Activated T-cell treated with anti-CD3 and anti-CD28 coated beads, Interleukin-2, amount 50 U/mL, for 72 hours (primary cell): ENCODE measurements at places on chromosomes 7 and 10.

DNA sequence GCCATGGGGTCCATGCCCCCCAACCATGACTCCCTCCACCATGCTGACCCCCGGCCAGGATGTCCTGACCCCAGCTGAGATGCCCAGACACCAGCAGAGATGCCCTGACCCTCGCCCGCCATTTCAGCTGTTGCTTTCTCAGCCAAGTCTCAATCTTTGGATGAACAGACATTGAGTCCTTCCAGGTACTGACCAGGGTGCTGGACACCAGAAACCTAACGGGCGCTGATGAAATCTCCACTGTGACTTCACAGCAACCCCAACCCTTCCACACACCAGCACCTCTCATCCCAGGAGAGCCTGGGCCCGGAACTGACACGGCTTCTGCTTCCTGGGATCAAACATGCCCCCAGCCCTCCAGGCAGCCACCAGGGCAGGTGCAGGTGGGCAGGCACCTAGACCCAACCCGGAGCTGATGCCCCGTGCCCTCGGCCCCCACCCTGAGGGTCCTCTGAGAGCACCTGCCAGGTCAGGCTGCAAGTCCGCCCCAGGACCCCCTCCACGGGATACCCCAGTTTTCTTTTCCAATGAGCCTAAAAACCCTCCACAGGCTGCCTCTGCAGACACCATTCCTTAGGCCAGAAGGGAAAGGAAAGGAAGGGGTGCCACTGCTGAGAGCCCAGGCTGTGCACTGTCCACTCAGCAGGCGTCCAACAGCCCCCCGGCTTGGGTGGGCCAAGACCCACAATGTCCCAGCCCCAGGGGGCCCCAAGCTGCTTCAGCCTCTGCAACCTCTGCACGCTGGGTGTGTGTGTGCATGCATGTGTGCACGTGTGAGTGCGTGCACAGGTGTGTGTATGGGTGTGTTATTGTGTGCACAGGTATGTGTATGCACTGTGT is 43.4 kb upstream of the PDGFA start:
- DNase-seq, result no peak

GRCh38 chr10:38174336-38174735 is 80.2 kb downstream of the ZNF37A start:
- no peak for DNase-seq

- no peak for DNase-seq
Measured at GRCh38 chr10:86644794-86645445, 9.4 kb upstream of the OPN4 start.

GRCh38 chr10:75761289-75761688 is 329.9 kb downstream of the LRMDA start:
- DNase-seq, result no peak

- DNase-seq, result no peak
Measured at GRCh38 chr7:105127179-105127578, 113.2 kb downstream of the KMT2E start.

DNA sequence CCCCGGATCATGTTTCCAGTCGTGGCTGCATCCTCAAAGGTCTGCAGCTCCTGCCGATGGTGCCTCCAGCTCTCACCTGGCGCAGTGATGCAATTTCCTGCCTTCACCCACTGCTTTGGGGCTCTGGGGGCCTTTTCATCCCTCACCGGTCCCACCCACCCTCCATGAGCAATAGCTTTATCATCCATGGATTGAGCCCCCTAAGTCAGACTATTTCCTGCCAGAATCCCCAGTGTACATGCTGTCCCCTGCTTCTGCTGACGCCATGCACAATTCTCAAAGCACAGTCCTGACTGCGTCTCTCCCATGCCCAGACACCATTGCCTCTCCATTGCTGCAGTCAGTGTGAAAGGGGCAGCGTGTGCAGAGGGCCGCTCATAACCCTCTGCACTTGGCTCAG is 49.7 kb downstream of the FAM241B start:
- DNase-seq, result no peak

DNA sequence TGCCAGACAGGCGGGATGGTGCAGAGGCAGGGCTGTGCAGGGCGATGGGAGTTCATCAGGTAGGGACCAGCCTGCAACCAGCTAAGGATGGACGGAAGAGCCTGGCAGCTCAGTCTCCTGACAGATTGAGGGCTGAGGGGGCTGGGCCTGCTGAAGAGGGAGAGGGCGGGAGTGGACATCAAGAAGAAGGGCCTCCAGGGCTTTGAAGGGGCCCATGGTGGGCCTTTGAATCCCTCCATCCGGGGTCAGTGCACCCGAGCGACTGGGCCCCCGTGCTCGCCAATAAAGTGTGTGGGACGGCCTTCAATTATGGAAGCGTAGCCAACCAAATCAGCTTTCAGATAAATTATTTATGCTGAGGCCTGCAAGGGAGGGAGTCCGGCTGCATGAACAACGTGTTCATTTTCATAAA is 431.2 kb downstream of the RPS24 start:
- DNase-seq, result no peak

DNA sequence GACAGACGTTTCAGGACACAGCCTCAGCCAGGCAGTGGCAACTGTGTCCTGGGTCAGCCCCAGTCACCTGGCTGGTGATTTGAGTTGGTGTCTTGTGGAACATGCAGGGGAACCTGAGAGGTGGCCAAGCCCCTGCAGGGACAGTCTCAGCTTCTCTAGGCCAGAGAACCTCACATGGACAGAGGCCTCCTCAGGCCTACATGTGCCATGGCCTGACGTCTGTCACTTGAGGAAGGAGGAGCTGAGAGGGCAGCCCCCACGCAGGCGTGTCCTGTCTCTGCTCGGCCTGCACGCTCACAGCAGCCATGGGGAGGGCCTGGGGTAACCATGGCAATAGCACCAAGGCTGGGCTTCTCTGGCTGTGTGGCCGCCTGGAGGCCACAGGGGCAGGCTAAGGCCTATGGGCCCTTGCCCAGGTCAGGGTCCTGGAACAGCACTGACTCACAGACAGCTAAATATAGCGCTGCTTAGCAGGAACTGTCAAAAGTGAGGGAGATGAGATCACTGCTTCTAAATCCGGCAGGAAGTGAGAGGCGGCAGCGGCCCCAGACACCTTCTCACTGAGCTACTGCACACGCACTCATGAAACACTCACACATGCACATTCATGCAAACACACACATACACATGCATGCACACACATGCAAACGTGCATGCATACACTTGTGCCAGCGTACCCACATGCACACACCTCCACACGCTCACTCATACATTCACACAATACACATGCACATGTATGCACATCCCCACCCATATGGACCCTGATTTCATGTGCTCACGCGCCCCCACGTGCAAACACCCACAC is 57.0 kb downstream of the YKT6 start:
- DNase-seq, result peak; percentile 81

DNA sequence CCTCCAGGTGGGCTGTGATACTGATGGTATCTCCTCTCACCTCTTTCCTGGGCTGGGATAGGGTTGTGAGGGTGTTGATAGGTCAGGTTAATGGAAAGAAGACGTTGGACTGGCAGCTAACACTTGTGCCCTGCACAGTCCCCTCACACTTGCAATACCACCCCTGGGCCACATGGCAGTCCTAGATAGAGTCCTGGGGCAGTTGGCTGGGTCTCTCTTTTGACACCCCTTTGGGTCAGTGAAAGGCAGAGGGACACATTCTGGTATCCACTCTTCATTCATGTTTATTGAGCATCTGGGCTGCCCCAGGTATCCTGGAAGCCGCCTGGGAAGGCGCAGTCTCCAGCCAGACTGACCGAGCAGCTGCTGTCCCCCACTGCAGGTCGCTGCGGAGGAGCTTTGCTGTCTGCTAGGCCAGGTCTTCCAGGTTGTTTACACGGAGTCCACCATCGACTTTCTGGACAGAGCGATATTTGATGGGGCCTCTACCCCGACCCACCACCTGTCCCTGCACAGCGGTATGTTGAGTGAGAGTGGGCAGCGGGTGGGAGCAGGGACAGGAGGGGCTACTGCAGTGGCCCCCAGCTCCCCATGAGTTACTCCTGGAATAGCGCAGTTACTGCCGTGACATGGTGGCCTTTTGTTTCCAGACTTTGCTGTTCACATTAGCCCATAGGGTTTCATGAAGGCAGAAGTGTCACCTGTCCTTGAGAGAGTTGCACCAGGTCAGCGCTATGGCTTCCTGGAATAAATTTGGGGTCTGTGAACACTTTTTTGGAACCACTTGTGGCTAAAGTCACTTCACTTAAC is 19.1 kb downstream of the NACAD start:
- DNase-seq, result no peak

DNA sequence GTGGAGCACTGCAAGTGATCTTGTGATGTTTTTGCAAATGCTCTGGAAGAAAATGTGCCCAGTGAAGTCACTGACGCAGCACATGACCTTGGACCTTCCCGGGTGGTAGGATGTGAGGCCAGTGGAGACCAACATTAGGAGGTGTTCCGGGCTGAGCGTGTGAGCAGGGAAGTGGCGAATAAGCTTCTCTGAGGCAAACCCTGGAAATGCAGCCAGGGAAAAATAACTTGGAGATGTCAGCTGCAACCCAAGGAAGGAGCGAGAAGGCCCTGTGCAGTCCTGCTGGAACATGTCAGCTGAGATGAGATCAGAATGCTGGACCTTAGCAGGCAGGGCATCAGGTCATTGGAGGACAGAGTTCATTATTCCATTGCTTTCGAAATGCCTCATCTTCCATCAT is 18.6 kb upstream of the SDK1 start:
- DNase-seq, result no peak

DNA sequence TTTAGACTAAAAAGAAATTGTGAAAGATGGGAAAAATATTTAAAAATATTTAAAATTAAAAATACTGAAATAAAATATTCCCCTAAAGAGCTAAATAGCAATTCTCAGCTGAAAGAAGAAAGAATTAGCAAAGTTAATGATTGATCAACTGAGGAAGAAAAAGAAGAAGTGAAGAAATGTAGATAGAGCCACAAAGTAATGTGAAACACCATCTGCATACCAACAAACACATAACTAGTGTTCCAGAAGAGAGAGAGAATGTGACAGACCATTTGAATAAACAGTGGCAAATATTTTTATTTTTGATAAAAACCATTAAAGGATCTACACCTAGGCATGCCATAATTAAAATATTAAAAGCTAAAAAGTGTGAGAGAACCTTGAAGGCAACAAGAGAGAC is 784.5 kb upstream of the ZWINT start:
- no peak for DNase-seq

DNA sequence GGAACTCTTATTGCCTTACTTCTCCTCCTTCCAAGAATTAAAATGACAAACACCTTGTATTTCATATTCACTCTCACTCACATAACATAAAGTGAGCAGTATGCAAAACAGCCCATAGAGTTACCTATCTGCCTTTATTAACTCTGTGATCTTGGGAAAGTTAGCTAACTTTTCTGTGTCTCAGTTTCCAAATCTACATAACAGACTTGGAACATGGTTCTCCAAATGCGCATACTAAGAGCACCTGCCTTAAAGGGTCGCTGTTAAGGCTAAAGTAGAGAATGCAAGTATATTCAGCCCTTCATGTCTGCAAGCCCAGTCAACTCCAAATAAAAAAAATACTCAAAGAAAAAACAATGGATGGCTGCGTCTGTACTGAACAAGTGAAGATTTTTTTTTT is 121.8 kb upstream of the C1QL3 start:
- no peak for DNase-seq

DNA sequence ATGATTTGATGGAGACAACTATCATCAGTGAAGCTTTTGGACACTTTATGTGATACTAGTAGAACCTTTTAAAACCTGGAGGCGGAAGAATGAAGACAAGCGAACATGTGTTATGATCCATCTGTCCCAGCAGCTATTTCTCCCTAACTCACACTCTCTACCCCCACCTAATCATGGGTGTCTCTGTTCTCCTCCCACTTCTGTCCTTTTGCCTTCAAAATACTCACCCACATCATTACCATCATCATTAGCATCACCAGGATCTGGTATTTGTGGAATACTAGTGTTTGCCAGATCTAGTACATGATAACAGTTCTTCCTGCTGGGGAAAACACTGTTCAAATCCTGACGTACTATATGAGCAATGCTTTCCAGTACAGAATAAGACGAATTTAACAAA is 287.7 kb downstream of the DOCK4 start:
- DNase-seq, result no peak

DNA sequence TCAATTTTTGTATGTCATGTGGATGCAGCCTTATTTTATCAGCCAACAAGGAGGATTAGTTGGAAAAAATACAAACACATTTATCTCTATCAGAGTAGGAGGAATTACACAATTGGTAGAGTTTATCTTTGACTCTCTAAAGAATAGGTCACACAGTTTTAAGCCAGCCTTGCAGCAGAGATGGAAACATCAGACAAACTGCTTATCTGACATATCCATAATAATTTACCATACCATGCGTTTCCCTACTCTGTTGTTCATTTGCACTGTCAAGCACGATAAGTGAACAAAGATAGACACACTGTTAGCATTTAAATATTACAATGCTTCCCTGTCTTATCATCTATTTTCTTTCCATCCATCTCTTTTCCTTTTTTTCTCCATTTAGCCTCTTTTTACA is 283.7 kb upstream of the SMIM30 start:
- no peak for DNase-seq

GRCh38 chr7:83588602-83589240 is 60.2 kb downstream of the SEMA3E start:
- no peak for DNase-seq

GRCh38 chr7:117446220-117446815 is 19.0 kb upstream of the ASZ1 start:
- no peak for DNase-seq

DNA sequence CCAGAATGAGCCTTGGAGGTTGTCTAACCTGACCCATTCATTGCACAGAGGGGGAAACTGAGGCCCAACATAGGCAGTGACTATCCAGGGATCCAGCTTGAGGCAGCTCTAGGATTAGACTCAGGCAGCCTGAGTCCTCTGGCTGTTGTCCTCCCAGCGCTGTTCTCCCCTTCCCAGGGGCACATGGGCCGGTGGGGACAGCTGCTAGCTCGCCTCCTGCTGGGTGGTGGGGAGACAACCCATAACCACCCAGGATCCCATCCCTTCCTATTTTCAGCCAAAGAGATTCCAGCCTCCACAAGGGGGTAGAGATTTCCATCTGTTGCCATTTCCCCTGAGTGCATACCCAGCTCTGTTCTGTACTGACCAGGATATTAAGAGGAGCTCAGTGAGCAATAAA is 145.1 kb upstream of the GPR26 start:
- no peak for DNase-seq

GRCh38 chr10:42960491-42960990 is 116.3 kb upstream of the RET start:
- no peak for DNase-seq

GRCh38 chr7:38628630-38629385 is 2.4 kb downstream of the AMPH start:
- DNase-seq, result no peak

GRCh38 chr7:76238326-76238725 is 36.6 kb downstream of the SRRM3 start:
- no peak for DNase-seq

DNA sequence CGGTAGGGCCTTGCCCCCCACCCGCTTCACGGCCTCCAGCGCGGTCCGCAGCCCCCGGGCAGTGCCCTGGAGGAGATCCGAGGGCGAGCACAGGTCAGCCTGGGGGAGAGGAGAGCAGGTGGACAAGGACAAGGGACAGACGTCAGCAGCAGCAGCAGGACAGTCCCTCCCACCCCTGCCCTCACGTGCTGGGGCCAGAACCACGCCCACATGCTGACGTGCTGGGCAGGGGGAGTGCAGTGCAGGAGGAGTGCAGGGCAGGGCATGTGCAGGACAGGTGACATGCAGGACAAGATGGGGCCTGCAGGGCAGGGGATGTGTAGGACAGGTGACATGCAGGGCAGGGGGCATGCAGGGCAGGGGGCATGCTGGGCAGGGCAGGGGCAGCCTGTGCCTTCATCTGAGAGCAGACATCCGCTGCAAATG is 1.5 kb upstream of the SAP25 start:
- no peak for DNase-seq

GRCh38 chr7:122919643-122920181 is 33.5 kb upstream of the CADPS2 start:
- DNase-seq, result no peak

GRCh38 chr10:92990615-92991014 is 70.0 kb upstream of the CYP26C1 start:
- peak; percentile 17 for DNase-seq
